ENCODE measurements at places on chromosomes 7 and 10. TPM values are rescaled to one million over a fixed set of nuclear protein-coding genes. Genes with fewer than 3 reads are reported as not detected.

PIP gene
- not detected for total RNA-seq

FAM237B gene
- not detected for total RNA-seq

DNA sequence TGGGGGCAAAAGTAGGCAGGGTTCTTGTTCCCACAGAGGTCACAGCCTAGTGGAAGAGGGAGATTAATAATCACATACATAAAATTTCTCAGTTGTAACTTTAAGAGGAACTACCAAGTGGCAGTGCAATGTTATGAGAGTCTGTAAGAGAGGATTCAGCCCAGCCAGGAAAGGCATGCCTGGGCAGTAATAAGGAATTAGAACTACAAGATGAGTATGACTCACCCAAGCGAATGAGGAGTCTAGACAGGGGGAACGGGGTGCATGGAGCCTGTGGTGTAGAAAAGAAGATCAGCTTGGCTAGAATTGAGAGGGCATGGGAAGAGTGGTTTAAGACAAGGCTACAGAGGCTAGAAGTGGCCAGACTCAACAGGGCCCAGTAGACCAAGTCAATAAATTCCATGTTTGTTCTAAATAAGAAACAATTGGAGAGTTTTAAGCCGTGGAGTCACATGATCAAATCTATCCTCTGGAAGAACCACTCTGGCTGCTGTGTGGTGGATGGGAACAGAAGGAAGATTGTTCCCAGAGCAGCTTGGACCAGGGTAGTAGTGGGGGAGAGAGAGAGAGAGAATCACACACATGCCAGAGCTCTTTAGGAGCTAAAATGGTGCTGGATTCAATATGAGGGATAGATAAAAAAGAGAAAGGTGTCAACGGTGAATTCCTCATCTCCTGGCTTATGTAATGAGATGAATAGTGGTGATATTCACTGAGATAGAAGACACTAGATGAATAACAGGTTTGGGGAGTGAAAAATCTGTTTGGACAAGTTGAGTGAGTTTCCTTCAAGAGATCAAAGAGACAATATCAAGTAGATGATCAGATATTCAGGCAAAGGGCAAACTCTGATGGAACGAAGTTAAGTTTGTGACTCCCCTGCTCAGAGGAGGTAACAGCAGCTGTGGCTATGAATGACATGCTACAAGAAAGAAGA is 265.1 kb downstream of the FGFR2 start:
- H3K36me3 ChIP-seq = no peaks in the 10 kb centered on the region
- DNase-seq = no peak
- peaks cover 23% of the 10 kb centered on the region for H3K4me1 ChIP-seq
- no peak overlapping the region for H3K4me3 ChIP-seq
- H3K27ac ChIP-seq = no peak overlapping the region
- no peaks in the 10 kb centered on the region for H3K27me3 ChIP-seq

GRCh38 chr7:17415955-17416354 is 117.5 kb downstream of the AHR start:
- no peak for DNase-seq
- H3K27ac ChIP-seq = no peak overlapping the region
- no peaks in the 10 kb centered on the region for H3K4me1 ChIP-seq
- H3K36me3 ChIP-seq = no peaks in the 10 kb centered on the region
- no peaks in the 10 kb centered on the region for H3K27me3 ChIP-seq

DNA sequence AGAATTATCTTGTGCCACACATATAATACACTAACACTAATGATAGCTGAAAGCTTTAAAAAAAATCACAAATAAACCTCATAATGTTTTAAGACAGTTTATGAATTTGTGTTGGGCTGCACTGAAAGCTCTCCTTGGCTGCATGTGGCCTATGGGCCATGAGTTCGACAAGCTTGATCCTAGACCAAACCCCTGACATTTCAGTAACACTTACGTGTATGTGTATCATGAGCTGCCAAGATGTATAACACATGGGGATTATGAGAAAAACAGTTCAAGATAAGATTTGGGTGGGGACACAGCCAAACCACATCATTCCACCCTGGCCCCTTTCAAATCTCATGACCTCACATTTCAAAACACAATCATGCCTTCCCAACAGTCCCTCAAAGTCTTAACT is 823.8 kb downstream of the PCDH15 start:
- DNase-seq = no peak
- no peak overlapping the region for H3K4me3 ChIP-seq
- no peaks in the 10 kb centered on the region for H3K27me3 ChIP-seq

DNA sequence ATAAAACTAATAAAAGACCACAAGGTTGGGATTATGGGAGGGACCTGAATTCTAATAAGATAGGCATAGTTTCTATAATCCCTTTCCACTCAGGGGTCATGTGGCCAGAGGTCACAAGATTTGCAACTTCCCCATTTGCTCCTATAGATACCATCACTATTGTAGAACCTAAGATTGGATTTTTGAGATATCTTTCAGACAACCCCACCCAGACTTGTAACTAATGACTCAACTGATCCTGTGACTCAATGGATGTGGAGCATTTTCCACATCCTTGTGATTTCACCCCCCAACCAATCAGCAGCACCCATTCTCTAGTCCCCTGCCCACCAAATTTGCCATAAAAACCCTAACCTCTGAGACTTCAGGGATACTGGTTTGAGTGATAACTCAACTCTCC is 51.9 kb upstream of the PIK3AP1 start:
- H3K27me3 ChIP-seq = peaks cover 12% of the 10 kb centered on the region
- no peak overlapping the region for H3K27ac ChIP-seq
- no peak overlapping the region for H3K4me3 ChIP-seq

- H3K27me3 ChIP-seq = no peaks in the 10 kb centered on the region
- no peaks in the 10 kb centered on the region for H3K4me1 ChIP-seq
- H3K4me3 ChIP-seq = no peak overlapping the region
- H3K27ac ChIP-seq = no peak overlapping the region
- no peak for DNase-seq
Observed at GRCh38 chr10:27203806-27204205, 36.8 kb downstream of the ACBD5 start.
